Stimulated activated CD8-positive, alpha-beta memory T cell treated with anti-CD3 and anti-CD28 coated beads, Interleukin-4, amount 100 ng/mL, for 1 hour (primary cell): ENCODE measurements at places on chromosomes 7 and 10.

GRCh38 chr7:5172196-5172775, 17.7 kb upstream of the WIPI2 start:
- no peak for DNase-seq

DNA sequence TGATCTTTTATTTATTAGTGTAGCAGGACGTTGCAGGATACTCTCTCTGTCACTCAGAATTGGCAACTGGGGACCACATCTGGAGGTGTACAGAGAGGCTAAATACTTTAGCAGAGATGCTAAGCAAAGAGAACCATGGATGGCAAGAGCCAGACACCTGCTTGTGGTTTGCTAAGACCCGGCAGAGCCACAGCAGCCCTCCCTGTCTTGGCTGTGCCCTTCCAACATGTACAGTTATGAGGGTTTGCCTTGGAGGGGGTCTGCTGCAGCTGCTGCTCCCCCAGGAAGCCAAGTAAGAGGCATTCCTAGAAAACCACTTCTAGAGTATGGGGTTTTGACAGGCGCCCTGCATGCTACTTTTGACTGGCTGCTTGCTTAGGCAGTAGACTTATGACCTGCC, 5.1 kb downstream of the NPVF start:
- no peak for DNase-seq

DNA sequence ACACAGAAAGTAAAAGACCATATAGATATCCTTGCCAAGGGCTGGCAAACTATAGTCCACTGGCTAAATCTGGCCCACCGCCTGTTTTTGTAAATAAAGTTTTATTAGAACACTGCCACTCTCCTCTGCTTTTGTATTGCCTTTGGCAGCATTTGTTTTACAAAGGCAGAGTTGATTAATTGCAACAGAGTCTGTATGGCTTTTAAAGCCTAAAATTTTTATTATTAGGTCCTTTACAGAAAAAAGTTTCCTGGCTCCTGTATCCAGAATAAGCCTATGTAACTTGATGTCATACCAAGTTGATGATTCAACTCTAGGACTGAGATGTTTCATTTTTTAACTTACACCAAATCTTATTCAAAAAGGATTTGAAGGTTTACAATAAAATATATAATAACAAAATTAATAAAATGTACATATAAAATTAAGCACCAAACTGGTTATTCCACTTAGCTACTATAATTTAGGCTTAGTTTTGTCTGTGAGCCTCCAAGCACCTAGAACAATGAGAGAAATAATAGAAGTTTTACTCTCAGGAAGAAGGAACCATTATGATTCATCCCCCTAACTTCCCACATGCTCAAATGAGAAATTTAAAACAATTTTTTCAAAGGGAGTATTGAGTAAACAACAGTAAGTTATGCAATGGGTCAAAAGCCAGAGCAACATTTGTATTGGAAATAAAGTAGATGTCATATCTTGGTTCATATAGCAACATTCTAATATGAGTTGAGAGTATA, 31.9 kb downstream of the CPED1 start:
- no peak for DNase-seq

DNA sequence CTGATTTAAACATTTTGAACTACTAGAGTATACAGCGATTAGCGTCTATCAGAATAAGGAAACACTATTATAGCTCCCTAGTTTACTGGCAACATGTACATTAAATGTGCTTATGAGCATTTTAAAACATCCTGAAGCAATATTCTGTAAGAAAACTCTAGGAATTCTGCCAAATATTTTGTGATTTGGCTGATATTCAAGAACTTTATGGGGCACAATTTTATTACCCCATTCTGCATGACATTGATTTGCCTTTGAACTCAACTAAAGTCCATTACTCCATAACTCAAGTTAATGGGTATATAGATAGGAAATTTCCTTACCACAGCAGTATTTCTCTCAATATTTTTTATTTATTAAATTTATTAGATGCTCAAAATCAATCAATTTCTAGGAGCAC, 369.9 kb upstream of the KCND2 start:
- no peak for DNase-seq

- DNase-seq = no peak
These were observed 108.3 kb downstream of the MAPK8 start for GRCh38 chr10:48414778-48415177.
